ENCODE measurements at places on chromosomes 2 and 18.

GRCh38 chr2:196783431-196784094, 15.9 kb downstream of the GTF3C3 start:
- H3K4me3 ChIP-seq: no peak overlapping the region
- H3K36me3 ChIP-seq: peaks cover 100% of the 10 kb centered on the region
- no peak for DNase-seq
- no peaks in the 10 kb centered on the region for H3K4me1 ChIP-seq
- no peak overlapping the region for H3K27ac ChIP-seq

- no peak overlapping the region for H3K27ac ChIP-seq
- no peaks in the 10 kb centered on the region for H3K27me3 ChIP-seq
- no peaks in the 10 kb centered on the region for H3K4me1 ChIP-seq
- no peak for DNase-seq
- H3K4me3 ChIP-seq: no peak overlapping the region
These were observed 461.9 kb downstream of the PTPRM start for GRCh38 chr18:8029061-8029460.

GRCh38 chr2:69292256-69292655, 94.8 kb downstream of the GFPT1 start:
- H3K27me3 ChIP-seq: no peaks in the 10 kb centered on the region
- H3K27ac ChIP-seq: no peak overlapping the region
- H3K4me1 ChIP-seq: peaks cover 4% of the 10 kb centered on the region
- no peak overlapping the region for H3K4me3 ChIP-seq

- no peak for DNase-seq
- no peaks in the 10 kb centered on the region for H3K27me3 ChIP-seq
- no peak overlapping the region for H3K4me3 ChIP-seq
- no peaks in the 10 kb centered on the region for H3K36me3 ChIP-seq
These were observed 709.9 kb upstream of the PKDCC start for GRCh38 chr2:41337956-41338355.

GRCh38 chr2:233915128-233915527, 2.0 kb upstream of the TRPM8 start:
- no peak overlapping the region for H3K27ac ChIP-seq
- H3K4me3 ChIP-seq: no peak overlapping the region
- H3K27me3 ChIP-seq: no peaks in the 10 kb centered on the region

GRCh38 chr2:186445506-186445905, 40.6 kb upstream of the ZC3H15 start:
- no peaks in the 10 kb centered on the region for H3K27me3 ChIP-seq
- no peak for DNase-seq
- H3K4me1 ChIP-seq: no peaks in the 10 kb centered on the region
- no peak overlapping the region for H3K27ac ChIP-seq

DNA sequence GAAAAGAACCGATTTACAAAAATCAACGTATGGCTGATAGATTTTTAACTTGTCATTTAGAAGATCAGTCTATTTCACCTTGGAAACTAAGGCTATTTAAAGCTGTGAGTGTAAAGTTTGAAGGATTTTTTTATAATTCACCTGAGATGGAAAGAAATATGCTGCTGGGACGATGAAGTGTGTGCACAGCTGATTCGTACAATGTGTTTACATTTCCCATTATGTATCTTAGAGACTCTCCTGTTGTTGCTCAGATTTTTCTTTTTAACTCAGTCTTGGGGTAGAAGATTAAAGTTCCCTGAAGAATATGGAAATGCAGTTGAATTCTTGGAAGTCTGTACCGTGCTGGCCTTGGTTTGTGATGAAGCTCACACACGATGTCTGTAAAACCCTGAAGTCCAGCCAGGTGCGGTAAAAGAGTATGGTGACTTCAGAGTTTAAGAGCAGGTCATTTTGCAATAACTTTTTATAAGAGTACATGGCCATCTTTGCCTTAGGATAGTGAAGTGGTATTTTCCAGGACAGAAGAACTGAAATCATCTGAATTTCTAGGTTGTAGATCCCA, 250.1 kb downstream of the PRKCE start:
- H3K27me3 ChIP-seq: no peaks in the 10 kb centered on the region
- no peaks in the 10 kb centered on the region for H3K4me1 ChIP-seq
- DNase-seq: no peak
- H3K4me3 ChIP-seq: no peak overlapping the region

- no peak for DNase-seq
- H3K36me3 ChIP-seq: no peaks in the 10 kb centered on the region
- H3K27me3 ChIP-seq: no peaks in the 10 kb centered on the region
- H3K4me3 ChIP-seq: no peak overlapping the region
- H3K4me1 ChIP-seq: no peaks in the 10 kb centered on the region
- no peak overlapping the region for H3K27ac ChIP-seq
These were observed 12.3 kb upstream of the TFCP2L1 start for GRCh38 chr2:121297217-121297830.

- H3K36me3 ChIP-seq: no peaks in the 10 kb centered on the region
- no peaks in the 10 kb centered on the region for H3K27me3 ChIP-seq
- H3K27ac ChIP-seq: no peak overlapping the region
- no peak overlapping the region for H3K4me3 ChIP-seq
- DNase-seq: no peak
These were observed 87.2 kb upstream of the ALPP start for GRCh38 chr2:232291343-232291742.

DNA sequence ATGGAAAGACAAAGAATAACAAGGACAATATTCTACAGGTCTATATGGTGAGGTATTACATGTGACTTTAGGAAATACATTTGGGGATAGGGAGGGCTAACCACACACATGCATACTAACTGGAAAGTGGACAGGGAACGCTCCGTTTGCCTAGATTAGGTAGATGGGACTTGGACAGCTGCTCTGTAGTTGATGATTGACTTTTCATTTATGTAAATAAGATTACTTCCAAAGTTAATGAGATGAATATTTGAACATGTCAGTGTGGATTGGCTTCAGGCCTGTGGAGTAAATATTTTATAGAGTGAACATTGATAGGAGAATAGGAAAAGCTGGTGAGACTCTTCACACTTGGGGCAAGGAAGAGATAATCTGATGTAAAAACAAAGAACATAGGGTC, 142.0 kb downstream of the NCK2 start:
- peaks cover 36% of the 10 kb centered on the region for H3K4me1 ChIP-seq
- DNase-seq: no peak
- H3K27ac ChIP-seq: peak overlapping the region; percentile 7
- no peaks in the 10 kb centered on the region for H3K36me3 ChIP-seq
- no peaks in the 10 kb centered on the region for H3K27me3 ChIP-seq

- H3K4me1 ChIP-seq: peaks cover 48% of the 10 kb centered on the region
- no peak for DNase-seq
- H3K27me3 ChIP-seq: no peaks in the 10 kb centered on the region
These were observed 29.0 kb downstream of the GRHL1 start for GRCh38 chr2:9980520-9980919.

DNA sequence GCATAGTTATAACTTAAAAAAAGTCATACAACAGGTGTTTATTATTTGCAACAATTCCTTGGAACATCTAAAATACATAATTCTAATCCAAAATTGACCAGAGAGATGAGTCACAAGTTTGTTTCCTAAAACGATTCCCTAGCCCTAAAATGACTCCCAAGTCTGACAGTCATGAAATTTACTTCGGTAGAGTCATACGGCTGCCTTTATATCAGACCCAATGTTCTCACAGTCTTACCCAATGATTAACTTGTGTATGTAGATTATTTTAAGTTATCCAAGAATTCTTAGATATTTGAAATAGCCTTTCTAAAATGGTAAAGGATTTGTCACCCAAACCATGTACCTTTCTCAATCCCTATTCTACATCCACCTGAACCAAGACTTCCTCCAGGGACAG, 174.9 kb downstream of the LAMA1 start:
- H3K27ac ChIP-seq: no peak overlapping the region
- H3K4me3 ChIP-seq: no peak overlapping the region

- no peaks in the 10 kb centered on the region for H3K36me3 ChIP-seq
- peak overlapping the region; percentile 61 for H3K27ac ChIP-seq
- no peaks in the 10 kb centered on the region for H3K27me3 ChIP-seq
- no peak overlapping the region for H3K4me3 ChIP-seq
These were observed 208.0 kb downstream of the ZFP36L2 start for GRCh38 chr2:43018179-43019024.

- H3K4me3 ChIP-seq: no peak overlapping the region
- H3K4me1 ChIP-seq: no peaks in the 10 kb centered on the region
- no peaks in the 10 kb centered on the region for H3K27me3 ChIP-seq
- H3K36me3 ChIP-seq: no peaks in the 10 kb centered on the region
- DNase-seq: no peak
These were observed 268.0 kb upstream of the LRATD1 start for GRCh38 chr2:14364471-14364870.

GRCh38 chr2:197940382-197940781, 136.0 kb downstream of the PLCL1 start:
- no peak overlapping the region for H3K27ac ChIP-seq
- no peak for DNase-seq
- no peaks in the 10 kb centered on the region for H3K36me3 ChIP-seq
- no peaks in the 10 kb centered on the region for H3K4me1 ChIP-seq
- H3K4me3 ChIP-seq: no peak overlapping the region
- H3K27me3 ChIP-seq: no peaks in the 10 kb centered on the region

DNA sequence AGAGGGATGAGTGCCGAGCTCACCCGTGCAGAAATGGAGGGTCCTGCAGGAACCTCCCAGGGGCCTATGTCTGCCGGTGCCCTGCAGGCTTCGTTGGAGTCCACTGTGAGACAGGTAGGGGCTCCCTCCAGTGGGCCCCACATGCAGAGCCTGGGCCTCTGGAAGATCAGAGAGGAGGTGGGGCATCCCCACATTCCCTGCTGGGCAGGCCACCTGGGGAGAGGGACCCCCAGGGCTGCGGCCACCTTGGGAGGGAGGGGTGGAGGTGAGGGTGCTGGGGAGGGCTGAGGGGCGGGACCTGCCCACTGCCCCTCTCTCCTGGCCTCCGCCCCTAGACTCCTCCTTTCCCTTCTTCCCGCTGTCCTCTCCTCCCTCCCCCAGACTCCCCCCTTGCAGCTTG, 38.5 kb downstream of the MTERF4 start:
- H3K27ac ChIP-seq: peak overlapping the region; percentile 87
- H3K4me3 ChIP-seq: peak overlapping the region; percentile 43
- H3K27me3 ChIP-seq: peaks cover 13% of the 10 kb centered on the region
- peaks cover 51% of the 10 kb centered on the region for H3K4me1 ChIP-seq

DNA sequence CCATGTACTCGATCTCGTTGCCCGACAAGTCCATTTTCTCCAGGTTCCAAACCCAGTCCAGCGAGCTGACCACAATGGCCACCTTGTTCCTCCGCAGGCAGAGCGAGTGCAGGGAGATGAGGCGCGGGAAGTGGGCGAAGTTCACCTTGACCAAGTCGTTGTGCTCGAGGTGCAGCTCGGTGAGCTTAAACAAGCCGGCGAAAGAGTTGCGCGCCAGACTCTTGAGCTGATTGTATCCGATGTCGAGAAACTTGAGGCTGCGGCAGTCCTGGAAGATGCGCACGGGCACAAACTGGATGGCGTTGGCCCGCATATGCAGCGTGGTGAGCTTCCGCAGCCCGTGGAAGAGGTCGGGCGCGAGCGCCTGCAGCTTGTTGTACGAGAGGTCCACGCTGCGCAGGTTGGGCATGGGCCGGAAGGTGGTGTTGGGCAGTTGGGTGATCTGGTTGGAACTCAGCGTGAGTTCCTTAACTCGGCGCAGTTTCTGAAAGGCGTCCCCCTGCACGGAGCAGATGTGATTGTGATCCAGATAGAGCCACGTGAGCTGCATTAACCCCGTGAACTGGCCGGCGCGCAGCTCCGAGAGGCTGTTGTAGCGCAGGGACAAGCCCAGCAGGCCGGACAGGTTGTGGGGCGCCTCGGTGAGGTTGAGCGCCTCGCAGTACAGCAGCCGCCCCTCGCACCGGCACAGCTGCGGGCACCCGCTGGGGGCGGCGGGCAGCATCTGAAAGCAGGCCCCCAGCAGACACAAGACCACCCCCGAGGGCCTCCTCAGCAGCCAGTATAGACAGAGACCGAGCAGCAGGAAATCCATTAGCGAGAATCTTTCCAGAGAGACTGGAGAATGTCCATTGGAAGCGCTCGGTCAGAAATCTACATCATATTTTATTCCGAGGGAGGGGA, 1.3 kb downstream of the LRRTM1 start:
- H3K4me3 ChIP-seq: peak overlapping the region; percentile 26
- H3K27me3 ChIP-seq: peaks cover 54% of the 10 kb centered on the region

DNA sequence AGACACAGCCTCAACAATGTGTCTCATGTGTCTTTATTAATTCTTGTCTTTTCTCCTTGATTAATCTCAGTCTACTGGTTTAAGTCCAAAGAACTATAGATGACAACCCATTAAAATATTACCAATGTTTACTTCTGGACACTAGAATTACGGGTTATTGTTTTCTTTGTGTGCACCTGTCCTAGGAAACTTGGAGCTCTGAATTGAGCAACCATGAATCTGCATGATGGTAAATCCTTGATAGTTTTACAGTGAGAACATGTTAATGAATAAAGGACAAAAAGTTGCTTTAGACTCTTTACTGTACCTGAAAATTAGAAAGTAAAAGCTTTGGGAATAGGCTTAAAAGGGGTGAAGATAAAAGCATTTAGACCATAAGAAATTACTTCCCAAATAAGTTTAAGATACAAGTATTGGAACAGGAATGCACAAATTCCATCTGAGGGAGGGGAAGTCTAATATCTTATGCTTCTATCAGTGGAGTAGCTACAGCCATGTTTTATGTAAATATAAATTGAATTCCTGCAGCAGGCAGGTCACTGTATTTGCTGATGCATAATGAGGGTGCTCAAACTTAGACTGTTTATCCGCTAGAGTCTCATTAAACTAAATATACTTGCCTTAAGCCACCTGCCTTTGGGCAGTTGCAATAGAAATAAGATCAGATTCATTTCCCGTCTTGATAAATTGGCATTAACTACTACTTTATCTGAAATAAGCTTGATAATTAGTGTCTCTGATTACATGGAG, 603.7 kb upstream of the GCFC2 start:
- DNase-seq: no peak
- no peaks in the 10 kb centered on the region for H3K36me3 ChIP-seq
- no peak overlapping the region for H3K27ac ChIP-seq

GRCh38 chr2:229133155-229133772, 137.8 kb downstream of the PID1 start:
- H3K27ac ChIP-seq: no peak overlapping the region
- no peak for DNase-seq
- H3K4me1 ChIP-seq: no peaks in the 10 kb centered on the region
- no peaks in the 10 kb centered on the region for H3K36me3 ChIP-seq
- no peak overlapping the region for H3K4me3 ChIP-seq
